ENCODE measurements at places on chromosomes 11 and 22.

- no peak for DNase-seq
Measured at GRCh38 chr11:128790196-128790595, 76.9 kb downstream of the KCNJ1 start.

DNA sequence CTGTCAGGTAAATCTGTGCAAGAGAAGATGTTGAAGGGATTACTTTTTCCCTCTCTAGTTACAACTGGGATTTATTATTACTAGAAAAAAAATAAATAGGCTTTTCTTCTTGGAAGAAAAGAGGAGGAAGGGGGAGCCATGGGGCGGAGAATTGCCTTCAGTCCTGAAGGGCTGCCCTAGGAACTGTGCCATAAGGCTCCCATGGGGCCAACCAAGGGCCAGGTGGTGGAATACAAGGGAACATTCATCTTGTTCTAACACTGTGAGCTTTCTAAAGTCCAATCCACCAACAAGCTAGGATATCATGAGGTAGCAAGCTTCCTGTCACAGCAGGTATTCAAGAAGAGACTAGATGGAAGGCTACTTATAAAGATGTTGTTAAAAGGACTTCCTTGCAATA is 24.8 kb upstream of the NRIP3 start:
- DNase-seq: no peak

DNA sequence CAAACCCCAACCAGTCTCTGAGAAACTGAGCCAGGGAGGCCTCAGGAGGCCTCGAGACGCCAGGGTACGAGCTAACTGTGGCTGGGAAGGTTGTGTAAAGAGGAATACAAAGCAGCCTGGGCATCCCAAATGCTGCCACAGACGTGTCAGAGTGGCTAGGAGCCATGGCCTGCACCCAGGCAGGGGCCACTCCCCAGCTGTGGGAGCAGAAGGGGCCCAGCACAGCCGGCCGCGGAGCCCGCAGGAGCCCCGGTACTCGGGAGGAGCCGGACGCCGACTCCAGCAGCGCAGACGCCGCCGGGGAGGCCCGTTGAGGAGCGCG is 349.8 kb upstream of the B3GAT1 start:
- DNase-seq: no peak

DNA sequence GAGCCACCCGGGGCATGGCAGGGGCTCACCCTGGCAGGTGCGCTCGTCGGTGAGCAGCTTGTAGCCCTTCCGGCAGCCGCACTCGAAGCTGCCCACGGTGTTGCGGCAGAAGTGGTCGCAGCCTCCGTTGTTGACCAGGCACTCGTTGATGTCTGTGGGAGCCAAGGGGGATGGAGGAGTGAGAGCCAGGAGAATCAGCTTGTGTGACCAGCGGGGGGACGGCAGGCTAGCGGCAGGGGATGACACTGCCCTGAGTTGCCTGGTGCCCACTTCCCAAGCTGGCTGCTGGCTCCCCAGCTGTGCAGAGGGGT is 44.7 kb upstream of the TTLL12 start:
- DNase-seq: no peak

GRCh38 chr11:124745270-124745834 is 5.6 kb downstream of the NRGN start:
- DNase-seq: no peak

- no peak for DNase-seq
Measured at GRCh38 chr22:28885939-28886338, 2.6 kb downstream of the ZNRF3 start.

DNA sequence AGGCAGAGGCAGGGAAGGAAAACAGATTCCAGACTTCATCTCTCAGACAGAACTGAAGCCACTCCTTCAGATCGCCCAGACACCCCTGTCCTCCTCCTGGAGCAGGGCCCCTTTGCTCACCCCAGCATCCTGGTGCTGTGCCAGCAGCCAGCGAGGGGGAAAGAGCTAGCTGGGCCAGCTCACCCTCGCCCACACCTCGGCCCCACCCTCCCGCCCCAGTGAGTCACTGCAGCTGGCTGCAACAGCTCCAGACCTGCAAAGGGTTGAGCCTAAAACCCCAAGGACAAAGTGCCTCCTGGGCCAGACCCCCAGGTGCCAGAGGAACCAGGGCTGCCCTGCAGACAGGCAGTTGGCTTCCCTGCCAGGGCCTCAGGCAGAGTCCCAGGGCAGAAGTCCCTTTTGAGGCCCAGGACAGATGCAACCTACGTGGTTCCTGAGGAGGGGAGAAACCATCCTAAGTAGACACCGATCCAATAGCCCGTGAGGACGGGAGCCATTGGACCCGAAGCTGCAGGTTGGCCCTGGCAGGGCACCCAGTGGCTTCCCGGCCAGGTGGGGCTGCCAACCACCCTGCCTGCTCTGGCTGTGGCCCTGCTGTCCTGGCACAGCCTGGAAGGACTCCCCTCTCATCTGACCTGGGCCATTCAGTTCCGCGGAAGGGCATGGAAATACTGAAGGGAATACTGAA is 7.2 kb downstream of the AHNAK start:
- DNase-seq: no peak

DNA sequence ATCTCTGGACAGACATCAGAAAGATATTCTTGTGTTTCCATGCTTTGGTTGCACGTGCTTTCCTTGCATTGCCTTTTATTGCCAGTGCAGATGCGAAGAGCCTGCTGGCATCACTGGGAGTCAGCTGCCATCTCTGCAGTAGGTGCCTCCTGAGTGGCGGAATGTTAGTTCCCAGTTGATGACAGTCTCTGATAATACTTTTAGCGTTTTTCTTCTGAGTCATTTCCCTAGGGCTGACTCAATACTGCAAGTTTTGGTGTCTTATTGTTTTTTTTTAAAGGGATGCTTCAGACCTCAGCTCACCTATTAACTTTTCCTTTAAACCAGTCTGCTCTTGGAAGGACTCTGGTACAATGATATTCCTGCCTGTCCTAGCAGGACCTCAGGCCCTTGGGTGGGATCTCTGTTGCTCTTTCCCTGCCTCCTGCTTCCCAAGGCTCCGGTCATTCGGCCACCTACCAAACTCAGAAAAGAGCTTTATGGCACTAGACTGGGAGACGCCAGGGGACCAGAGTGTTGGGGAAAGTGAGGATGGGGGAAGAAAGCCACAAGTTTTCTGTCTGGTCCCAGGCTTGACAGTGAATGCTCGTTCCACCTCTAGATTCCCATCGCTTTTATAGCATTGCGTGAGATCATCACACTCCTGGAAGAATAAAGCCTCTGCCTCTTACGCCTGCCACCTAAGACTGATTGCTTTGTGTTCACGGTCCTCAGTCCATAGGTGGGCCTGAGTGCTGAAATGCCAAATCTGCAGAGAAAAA is 308.7 kb downstream of the DDX10 start:
- no peak for DNase-seq

DNA sequence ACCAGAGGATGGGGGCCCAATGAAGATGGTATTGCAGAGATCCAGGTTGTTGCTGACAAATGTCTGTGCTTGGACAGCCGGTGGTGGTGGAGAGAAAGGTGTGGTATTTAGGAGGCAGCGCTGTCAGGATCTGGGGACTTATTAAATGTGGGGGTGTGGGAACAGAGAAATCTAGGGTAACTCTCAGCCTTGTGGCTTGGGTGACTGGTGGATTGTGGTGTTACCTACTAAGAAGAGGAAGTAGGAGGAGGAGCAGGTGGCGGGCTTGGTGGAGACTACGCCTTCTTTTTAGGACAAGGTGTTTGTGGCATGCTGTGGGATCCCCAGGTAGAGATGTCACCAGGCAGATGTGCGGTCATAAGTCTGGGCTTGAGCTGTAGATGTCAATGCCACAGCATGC is 144.0 kb downstream of the GRIK4 start:
- DNase-seq: no peak

GRCh38 chr11:31114442-31114841 is 255.1 kb downstream of the DCDC1 start:
- no peak for DNase-seq

DNA sequence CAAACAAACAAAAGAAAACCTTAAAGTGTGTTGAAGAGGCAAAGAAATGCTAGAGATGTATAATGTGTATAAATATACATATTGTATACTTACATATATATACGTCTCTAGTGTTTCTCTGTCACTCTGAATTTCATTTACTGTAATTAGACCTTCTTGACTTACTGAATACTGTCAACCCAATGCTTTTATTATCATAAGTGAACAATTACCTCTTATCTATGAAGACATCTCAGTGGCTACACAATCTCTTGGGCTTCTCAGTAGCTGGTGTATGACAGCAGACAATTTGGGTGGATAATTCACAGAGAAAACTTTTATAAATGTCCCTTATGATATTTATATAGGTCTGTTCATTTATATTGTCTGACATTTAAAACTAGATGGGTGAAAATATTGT is 664.1 kb upstream of the ANO3 start:
- DNase-seq: no peak

- no peak for DNase-seq
Measured at GRCh38 chr22:49100316-49100715, 727.4 kb downstream of the BRD1 start.

- DNase-seq: no peak
Measured at GRCh38 chr11:88293931-88294330, 43.6 kb downstream of the CTSC start.

DNA sequence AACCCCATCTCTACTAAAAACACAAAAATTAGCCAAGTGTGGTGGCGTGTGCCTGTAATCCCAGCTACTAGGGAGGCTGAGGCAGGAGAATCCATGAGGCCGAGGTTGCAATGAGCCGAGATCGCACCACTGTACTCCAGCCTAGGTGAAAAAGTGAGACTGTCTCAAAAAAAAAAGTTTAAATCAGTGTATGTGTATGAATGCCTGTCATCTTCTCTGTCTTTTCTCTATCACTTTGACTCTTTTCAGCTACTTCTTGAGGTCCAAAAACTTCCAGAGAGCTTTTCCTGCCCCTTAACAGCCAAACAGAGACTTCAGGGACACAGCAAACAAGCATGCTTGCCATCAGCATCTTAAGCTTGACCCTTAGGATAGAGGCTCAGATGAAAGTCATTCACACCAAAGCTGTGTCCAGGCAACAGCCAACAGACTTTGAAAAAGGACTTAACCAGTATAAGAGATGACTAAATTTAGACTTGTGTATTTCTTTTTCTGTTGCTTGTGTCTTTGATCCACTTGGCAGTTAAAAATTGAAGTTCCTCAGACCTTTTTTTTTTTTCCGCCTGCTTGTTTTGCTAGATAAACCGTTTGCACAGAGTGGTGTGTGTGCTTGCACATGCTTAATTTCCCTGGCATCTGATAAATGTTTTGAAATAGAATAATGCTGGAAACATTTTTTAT is 151.9 kb downstream of the DBX1 start:
- no peak for DNase-seq

DNA sequence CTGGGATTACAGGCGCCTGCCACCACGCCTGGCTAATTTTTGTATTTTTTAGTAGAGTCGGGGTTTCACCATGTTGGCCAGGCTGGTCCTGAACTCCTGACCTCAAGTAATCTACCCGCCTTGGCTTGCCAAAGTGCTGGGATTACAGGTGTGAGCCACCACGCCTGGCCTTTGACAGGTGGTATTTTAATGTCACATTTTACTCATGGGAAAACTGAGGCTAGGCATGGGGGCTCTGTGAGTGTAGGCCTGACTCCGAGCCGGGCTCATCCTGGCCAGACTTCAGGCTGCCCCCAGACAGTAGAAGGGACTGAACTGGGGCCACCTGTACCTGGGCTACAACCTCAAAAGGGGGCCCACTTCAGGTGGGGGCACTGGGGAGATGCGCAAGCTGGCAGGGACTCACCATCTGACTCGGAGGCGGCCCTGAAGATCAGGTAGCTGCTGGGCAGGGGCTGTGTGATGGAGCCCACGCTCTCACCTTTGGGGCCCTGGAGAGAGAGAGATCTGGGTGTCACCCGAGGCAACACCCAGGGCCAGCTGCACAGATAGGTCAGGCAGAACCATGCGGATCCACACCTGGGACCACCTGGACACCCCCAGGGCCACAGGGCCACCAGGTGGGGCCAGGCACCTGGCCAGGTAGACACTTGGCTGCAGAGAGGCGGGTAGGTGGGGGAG is 45.8 kb downstream of the OSBPL5 start:
- DNase-seq: no peak

DNA sequence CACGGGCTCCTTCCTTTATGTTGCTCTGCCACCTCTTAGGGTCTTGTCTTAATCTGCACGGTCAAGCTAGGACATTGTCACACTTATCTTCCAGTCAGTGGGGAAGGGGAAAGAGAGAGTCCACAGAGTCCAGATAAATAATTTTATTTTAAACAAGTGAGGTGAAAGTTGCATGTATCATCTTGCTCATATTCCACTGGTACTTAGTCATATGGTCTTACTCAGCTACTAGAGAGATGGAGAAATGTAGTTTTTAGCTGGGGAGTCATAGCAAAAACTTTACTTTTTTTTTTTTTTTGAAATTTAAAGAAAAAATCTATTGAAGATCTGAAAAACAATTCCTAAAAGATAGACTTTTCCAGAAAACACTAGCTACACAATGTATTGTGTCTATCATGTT is 29.0 kb downstream of the PDE3B start:
- DNase-seq: no peak

DNA sequence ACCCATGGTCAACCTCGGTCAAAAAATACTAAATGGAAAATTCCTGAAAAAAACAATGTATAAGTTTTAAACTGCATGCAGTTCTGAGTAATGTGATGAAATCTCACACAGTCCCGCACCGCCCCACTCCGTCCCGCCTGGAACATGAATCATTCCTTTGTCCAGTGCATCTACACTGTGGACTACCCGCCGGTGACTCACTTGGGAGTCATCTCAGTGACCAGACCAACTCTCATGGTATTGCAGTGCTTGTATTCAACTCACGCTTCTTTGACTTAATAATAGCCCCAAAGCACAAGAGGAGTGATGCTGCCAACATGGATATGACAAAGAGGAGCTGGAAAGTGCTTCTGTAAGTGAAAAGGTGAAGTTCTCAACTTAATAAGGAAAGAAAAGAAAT is 48.8 kb downstream of the ARHGAP32 start:
- DNase-seq: no peak

GRCh38 chr22:24994070-24994763 is 41.7 kb downstream of the KIAA1671 start:
- DNase-seq: no peak

DNA sequence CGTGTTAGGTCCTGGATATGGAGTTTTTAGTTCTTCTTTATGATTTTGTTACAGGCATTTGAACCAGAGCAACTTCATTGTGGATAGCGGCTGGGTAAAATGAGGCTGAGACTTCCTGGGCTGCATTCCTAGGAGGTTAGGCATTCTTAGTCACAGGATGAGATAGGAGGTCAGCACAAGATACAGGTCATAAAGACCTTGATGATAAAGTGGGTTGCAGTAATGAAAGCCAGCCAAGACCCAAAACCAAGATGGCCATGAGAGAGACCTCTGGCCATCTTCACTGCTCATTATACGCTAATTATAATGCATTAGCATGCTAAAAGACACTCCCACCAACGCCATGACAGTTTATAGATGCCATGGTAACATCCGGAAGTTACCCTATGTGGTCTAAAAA is 23.4 kb upstream of the CLMP start:
- DNase-seq: no peak

DNA sequence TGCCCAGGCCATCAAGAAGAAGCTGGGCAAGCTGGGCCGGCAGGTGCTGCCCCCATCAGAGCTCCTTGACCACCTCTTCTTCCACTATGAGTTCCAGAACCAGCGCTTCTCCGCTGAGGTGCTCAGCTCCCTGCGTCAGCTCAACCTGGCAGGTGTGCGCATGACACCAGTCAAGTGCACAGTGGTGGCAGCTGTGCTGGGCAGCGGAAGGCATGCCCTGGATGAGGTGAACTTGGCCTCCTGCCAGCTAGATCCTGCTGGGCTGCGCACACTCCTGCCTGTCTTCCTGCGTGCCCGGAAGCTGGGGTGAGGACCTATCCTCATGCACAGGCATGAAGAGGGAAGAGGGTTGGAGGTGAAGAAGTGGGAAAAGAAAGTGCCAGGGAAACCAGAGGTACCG is 5.3 kb upstream of the NHERF4 start:
- DNase-seq: no peak

Measured in esophagus squamous epithelium (tissue), 5 donors.